Activated CD8-positive, alpha-beta T cell treated with anti-CD3 and anti-CD28 coated beads for 36 hours (primary cell): ENCODE measurements at places on chromosomes 12 and 14. TPM values are rescaled to one million over a fixed set of nuclear protein-coding genes. Genes with fewer than 3 reads are reported as not detected.

Gene BHLHE41
- total RNA-seq: not detected

Gene GTF2H3
- 78.6 TPM for total RNA-seq

- no peak for DNase-seq
Observed at GRCh38 chr12:65946821-65947220, 122.5 kb downstream of the HMGA2 start.

DNA sequence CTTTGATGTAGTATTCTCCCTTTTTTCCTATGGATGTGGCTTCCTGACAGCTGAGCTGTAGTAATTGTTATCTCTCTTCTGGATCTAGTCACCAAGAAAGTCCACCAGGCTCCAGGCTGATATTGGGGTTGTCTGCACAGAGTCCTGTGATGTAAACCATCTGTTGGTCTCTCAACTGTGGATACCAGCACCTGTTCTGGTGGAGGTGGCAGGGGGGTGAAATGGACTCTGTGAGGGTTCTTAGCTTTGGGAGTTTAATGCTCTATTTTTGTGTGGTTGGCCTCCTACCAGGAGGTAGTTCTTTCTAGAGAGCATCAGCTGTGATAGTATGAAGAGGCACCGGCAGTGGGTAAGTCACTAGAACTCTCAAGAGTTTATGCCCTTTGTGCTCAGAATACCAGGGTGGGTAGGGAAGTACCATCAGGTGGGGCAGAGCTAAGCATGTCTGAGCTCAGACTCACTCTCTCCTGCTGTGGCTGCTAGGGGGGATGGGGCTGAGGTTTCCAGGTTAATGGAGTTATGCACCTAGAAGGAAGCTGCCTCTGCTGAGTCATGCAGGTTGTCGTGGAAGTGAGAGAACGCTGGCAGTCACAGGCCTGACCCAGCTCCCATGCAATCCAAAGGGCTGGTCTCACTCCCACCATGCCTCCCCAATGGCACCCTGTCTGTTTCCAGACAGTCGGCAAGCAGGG lies 3.0 kb upstream of the TAS2R14 start:
- DNase-seq: peak; percentile 9

DNA sequence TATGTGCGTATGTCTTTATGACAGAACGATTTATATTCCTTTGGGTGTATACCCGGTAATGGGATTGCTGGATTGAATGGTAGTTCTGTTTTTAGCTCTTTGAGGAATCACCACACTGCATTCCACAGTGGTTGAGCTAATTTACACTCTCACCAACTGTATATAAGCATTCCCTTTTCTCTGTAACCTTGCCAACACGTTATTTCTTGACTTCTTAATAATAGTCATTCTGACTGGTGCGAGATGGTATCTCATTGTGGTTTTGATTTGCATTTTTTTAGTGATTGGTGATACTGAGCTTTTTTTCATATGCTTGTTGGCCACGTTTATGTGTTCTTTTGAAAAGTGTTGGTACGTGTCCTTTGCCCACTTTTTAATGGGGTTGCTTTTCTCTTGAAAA lies 49.7 kb downstream of the FRS2 start:
- no peak for DNase-seq

DNA sequence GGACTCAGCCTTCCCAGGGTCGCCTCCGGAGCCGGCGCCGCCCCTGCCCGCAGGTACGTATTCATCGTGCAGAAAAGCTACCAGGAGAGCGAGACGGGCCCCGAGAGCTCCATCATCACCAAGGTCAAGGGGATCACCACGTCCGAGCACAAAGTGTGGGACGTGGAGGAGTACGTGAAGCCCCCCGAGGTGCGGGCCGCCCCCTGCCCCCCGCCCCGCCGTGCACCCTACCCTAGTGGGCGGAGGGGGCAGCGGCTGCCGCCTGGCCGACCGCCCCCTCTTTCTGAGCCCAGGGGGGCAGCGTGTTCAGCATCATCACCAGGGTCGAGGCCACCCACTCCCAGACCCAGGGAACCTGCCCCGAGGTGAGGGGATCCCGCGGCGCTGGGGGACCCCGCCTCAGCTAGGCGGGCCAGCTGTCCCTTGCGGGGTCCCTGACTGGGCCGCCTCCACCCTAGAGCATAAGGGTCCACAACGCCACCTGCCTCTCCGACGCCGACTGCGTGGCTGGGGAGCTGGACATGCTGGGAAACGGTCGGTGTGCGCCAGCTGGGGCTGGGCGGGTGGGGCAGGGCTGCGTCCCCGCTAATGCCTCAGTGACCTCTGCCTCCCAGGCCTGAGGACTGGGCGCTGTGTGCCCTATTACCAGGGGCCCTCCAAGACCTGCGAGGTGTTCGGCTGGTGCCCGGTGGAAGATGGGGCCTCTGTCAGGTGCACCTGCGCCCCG lies 973 bp downstream of the P2RX2 start:
- DNase-seq: no peak

GRCh38 chr12:12965836-12966235 lies 13.9 kb upstream of the GPRC5D start:
- DNase-seq: no peak

DNA sequence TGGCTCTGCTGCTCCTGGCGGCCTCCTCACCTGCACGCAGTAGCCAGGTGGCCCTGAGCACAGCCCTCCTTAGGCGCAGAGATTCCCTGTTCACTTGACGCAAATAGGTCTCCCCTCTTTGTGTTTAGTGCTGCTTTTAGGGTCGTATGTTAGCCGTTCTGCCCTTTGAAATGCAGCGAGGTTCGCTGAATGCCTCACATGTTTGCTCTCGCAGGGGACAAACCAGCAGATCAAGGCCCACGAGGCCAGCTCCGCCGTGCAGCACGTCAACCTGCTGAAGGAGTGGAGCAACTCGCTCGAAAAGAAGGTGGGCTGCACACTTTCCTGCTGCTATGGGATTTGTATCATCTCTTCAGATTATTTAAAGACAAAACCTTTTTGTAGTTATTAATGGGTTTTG lies 31.4 kb upstream of the AMN start:
- DNase-seq: no peak
